ENCODE measurements at places on chromosomes 1 and 21. TPM values are rescaled to one million over a fixed set of nuclear protein-coding genes. Genes with fewer than 3 reads are reported as not detected.
A peak's percentile ranks its signal among the peaks of the same experiment; 100 is the strongest.

- peak overlapping the region; percentile 91 for H3K4me3 ChIP-seq
- peaks cover 29% of the 10 kb centered on the region for H3K36me3 ChIP-seq
- DNase-seq: no peak
- H3K27me3 ChIP-seq: no peaks in the 10 kb centered on the region
Observed at GRCh38 chr1:178092878-178093493, 918 bp upstream of the RASAL2 start.

DNA sequence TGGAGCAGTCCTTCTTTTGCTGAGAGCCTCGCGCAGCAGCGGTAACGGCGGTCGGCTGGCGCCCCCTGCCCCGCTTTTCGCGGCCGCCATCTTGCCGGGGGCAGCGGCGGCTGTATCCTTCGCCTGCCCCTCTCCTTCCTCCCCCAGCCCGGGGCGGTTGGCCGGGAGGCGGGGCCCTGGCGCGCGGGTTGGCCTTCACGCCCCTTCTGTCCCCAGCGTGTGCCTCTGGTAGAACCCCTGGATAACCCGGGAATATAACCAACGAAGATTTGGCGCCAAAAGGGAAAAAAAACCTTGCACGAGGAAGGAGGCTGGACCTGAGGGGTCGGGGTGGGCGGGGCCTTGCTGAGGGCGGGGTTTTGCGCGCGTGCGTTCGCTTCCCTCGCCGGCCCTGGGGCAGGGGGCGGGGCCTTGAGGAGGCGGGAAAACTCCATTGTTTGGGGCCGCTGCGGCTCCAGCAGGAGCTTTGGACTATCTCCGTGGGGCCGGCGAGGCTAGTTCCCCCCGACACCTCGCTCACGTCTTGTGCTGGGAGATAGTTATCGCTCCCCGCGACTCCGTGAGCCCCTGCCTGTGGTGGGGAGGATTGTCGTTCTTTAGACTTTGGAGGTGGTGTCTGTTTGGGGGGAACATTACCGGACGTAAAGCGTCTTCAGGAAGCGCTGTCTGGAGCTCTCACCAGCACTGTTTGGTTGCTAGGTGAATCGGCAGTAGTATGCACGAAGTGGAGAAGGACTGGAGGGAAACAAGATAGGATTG is 689 bp downstream of the NASP start:
- H3K4me1 ChIP-seq: peaks cover 28% of the 10 kb centered on the region
- peak overlapping the region; percentile 98 for H3K27ac ChIP-seq
- peak; percentile 79 for DNase-seq

DNA sequence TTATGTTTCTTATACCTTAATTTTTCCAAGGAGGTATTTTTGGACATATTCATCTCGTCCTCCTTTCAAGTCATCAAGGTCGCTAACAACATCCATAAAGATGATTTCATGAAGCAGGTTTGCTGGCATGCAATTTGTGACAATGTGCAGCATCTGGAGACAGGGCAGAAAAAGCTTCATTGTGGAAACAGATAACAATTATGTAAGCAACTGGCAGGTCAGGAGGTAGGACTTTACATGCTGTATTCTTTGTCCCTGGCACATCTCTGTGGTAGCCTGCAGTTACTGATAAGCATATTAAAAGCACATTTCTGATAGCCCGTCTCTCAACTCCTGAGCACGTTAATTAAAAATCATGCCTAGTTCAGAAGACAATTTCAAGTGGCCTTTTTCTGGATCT is 156.8 kb downstream of the LEPR start:
- H3K27ac ChIP-seq: no peak overlapping the region
- no peaks in the 10 kb centered on the region for H3K4me1 ChIP-seq
- DNase-seq: no peak
- H3K27me3 ChIP-seq: no peaks in the 10 kb centered on the region
- no peak overlapping the region for H3K4me3 ChIP-seq

GRCh38 chr1:74964508-74965102 is 169.6 kb upstream of the LHX8 start:
- no peaks in the 10 kb centered on the region for H3K36me3 ChIP-seq
- H3K27me3 ChIP-seq: no peaks in the 10 kb centered on the region
- no peak overlapping the region for H3K4me3 ChIP-seq
- no peak for DNase-seq
- H3K27ac ChIP-seq: no peak overlapping the region

GRCh38 chr1:6509919-6510291 is 18.4 kb upstream of the PLEKHG5 start:
- no peak overlapping the region for H3K27ac ChIP-seq
- H3K27me3 ChIP-seq: peaks cover 6% of the 10 kb centered on the region
- no peak for DNase-seq
- H3K4me3 ChIP-seq: no peak overlapping the region
- H3K36me3 ChIP-seq: no peaks in the 10 kb centered on the region

GRCh38 chr21:19256934-19257660 is 853.5 kb upstream of the TMPRSS15 start:
- no peaks in the 10 kb centered on the region for H3K36me3 ChIP-seq
- DNase-seq: no peak
- no peak overlapping the region for H3K27ac ChIP-seq
- no peak overlapping the region for H3K4me3 ChIP-seq
- H3K4me1 ChIP-seq: no peaks in the 10 kb centered on the region
- no peaks in the 10 kb centered on the region for H3K27me3 ChIP-seq

DNA sequence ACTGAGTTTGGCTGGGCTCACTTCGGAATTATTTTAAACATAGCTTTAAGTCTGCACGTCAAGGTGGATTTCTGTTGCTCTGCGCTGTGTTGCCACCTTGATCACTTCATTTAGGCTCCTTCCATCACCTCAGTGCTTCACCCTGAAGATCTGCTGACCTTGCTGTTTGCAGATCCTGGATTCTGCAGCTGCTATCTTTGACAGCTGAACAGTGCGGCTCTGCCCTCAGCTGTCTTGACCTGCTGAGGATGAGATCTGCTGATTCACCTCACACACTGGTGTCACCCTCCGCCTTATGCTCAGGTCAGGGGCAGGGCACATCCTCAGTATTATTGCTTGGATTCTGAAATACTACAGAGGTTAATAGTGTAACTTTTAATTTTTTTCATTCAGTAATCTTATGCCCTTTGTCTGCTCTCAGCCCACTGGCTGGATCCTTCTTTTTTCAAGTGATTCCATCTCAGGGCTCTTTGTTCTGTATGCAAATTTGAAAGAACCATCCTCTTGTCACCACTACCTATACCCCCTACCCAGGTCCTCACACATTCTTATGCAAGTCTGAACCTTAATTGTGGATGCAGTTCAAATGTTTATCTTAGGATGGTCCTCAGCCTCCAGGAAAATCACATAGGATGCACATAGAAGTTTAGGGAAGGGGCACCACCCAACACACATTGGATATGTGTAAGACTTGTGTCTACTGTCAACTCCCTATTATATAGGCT is 364.0 kb downstream of the OLFM3 start:
- H3K4me1 ChIP-seq: no peaks in the 10 kb centered on the region
- no peak overlapping the region for H3K4me3 ChIP-seq
- no peak for DNase-seq
- H3K27me3 ChIP-seq: no peaks in the 10 kb centered on the region

DNA sequence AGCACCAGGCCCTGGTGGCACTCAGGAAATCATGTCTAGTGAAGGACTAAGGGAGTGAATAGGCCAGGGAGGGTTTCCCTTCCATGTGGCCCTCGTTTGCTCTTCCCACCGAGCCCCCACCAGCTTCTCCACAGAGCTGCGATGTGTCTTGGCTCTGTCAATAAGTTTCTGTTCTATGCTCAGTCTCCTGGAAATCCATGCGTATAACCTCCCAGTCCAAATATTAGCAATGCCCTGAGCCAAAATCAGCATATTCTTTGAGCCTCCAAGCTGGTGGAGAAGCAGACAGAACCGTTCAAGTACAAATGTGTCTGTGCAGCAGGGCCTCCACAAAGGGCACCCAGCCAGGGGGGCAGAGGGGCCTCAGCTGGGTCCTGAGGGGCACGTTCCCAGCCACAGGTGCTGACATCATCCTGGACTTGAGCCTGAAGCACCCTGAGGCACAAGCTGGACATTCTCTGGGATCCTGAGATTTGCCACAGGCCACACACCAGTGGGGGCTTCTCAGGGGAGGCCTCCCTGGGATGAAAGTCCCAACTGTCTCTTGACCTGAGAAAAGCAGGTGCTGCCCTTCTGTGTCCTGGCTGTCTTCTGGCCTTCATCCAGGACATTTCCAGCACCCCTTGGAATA is 350.5 kb upstream of the VAMP3 start:
- peaks cover 29% of the 10 kb centered on the region for H3K27me3 ChIP-seq
- peaks cover 5% of the 10 kb centered on the region for H3K4me1 ChIP-seq
- H3K27ac ChIP-seq: no peak overlapping the region
- peaks cover 12% of the 10 kb centered on the region for H3K36me3 ChIP-seq

- H3K27ac ChIP-seq: no peak overlapping the region
- H3K36me3 ChIP-seq: 0 out of 2 replicates have a peak, but pooled peaks cover 3% of the 10 kb centered on the region
- H3K4me1 ChIP-seq: peaks cover 9% of the 10 kb centered on the region
- no peak overlapping the region for H3K4me3 ChIP-seq
- peaks cover 2% of the 10 kb centered on the region for H3K27me3 ChIP-seq
Observed at GRCh38 chr1:221306239-221306638, 427.0 kb downstream of the HLX start.

DNA sequence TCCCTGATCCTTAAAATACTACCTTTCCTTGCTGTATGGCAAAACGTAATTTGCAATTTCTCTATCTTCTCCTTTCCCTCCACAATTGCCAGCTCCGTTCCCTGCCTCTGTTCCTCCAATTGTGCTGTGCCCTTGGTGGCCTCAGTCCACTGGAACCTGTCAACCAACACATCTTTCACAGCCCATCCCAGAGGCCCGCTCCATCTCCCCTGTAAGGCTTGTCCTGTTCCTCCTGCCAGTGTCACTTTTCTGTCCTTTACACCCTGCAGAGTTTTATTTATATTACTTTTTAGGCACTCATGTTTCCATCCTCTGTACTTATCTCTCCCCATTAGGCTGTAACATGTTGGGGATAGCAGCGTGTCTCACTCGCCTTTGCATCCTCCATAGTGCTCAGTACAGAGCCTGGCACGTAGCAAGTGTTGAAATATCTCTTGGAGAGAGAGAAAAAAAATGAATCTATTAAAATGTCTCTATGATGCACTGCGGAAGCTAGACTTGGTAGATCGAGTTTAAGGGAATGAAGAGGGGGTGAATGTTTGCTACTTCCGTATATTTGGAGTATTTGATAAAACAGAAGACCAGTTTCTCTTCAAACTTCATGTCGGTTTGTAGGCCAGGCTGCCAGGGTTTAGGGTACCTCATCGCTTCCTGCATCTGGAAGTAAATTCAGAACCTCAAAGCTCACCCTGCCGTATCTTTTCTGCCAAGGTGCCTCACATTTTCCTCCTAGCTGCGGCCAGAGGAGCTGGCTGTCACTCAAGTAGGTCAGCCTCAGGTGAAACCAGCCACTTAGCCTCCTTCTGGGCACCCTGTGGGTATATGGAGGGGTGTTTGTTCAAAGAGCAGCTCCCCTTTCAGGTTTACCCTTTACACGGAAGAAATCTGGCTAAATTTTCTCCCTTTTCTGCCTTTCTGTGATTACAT is 303.8 kb downstream of the TM2D1 start:
- no peak for DNase-seq
- no peaks in the 10 kb centered on the region for H3K36me3 ChIP-seq
- H3K4me3 ChIP-seq: no peak overlapping the region
- no peak overlapping the region for H3K27ac ChIP-seq
- peaks cover under 1% of the 10 kb centered on the region for H3K27me3 ChIP-seq

SCAF4 gene
- 24.7 TPM for total RNA-seq

CYP4Z1 gene
- total RNA-seq: not detected

SEC16B gene
- 1.8 TPM for total RNA-seq

CATSPERE gene
- 0.47 TPM for total RNA-seq

GPX7 gene
- 18.0 TPM for total RNA-seq

FUBP1 gene
- 120 TPM for total RNA-seq

Data from HFFc6 (cell line).